ENCODE measurements at places on chromosomes 7 and 10. TPM values are rescaled to one million over a fixed set of nuclear protein-coding genes. Genes with fewer than 3 reads are reported as not detected.

ADAM8 gene
- 5.4 TPM for polyA plus RNA-seq

DNA sequence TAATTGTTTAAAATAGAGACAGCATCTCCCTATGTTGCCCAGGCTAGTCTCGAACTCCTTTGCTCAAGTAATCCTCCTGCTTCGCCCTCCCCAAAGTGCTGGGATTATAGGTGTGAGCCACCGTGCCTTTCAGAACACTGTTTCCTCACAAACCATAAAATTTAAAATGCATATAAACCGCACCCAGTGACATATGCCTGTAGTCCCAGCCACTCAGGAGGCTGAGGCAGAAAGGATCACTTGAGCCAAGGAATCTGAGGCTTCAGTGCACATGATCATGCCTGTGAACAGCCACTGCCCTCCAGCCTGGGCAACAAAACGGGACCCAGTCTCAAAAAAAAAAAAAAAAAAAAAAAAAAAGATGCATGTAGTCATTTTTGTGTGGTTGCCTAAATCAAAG lies 36.8 kb downstream of the ACBD5 start:
- DNase-seq = no peak

ZDHHC4 gene
- polyA plus RNA-seq = 109 TPM

DNA sequence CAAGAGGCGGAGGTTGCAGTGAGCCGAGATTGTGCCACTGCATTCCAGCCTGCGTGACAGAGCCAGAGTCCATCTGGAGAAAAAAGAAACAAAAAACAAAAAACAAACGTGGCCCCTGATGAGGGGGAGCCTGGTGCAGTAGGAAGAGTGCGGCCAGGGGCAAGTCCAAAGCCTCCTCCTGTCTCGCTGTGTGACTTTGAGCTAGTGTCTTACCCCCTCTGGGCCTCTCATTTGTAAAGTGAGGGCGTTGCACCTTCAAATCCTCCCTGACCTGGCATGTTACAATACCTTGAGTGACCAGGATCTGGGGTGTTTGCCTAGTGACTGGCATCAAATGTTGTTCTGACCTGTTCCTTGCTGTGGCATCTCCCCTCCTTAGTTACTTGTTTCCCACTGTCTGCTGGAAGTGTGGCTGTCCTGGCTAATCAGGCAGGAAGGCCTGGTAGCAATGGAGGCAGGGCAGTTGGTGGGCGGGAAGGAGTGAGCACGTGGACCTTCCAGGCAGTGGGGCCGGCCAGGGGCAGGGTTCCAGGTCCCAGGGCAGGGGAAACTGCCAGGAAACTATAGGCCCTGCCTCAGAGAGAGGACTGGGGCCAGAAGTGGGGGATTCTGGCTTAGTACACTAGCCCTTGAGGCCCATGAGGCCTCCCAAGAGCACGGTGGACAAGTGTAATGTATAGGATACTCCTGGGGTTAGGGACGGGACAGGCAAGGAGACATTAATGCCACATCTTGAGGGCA lies 24.5 kb upstream of the GOLGA7B start:
- no peak for DNase-seq

DNA sequence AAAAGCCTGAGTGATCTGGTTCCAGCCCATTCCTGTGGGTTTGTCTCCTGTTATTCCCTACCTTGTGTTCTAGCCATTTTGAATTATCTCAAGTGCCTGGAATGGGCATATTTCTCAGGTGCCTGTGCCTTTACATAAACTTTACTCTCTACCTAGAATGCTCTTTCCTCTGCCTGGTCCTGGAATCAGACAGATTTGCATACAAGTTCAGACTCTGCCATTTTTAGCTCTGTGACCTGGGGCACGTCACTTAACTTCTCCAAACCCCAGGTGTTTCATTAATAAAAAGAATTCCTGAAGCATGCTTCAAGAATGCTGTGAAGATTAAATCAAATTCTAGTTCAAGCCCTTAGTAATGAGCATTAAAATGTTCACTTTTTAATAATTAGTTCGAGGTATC lies 7.8 kb downstream of the DCLRE1A start:
- DNase-seq = no peak

- DNase-seq = no peak
These were observed 18.2 kb downstream of the GPR146 start for GRCh38 chr7:1062296-1063294.

DNA sequence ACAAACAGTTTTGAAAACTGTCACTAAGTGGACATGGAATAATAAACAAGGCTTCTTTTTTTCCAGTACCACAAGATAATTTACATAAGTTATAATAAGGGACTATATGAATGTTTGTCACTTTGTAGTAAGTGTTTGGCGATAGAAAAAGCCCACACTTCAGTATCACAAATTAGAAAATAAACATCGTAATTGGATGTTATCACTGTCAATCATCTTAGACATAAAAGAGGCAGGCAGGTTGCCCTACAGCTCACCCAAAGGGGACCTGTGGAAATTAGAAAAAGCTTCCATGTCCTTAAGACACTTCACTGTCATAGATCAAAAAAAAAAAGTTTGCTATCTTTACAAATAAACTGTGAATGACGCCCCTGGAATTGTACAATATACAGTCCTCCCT lies 3.6 kb upstream of the NOC3L start:
- no peak for DNase-seq

- DNase-seq = no peak
These were observed 89.4 kb downstream of the C10orf90 start for GRCh38 chr10:126580873-126581647.

FRMPD2 gene
- polyA plus RNA-seq = 0.30 TPM

DNA sequence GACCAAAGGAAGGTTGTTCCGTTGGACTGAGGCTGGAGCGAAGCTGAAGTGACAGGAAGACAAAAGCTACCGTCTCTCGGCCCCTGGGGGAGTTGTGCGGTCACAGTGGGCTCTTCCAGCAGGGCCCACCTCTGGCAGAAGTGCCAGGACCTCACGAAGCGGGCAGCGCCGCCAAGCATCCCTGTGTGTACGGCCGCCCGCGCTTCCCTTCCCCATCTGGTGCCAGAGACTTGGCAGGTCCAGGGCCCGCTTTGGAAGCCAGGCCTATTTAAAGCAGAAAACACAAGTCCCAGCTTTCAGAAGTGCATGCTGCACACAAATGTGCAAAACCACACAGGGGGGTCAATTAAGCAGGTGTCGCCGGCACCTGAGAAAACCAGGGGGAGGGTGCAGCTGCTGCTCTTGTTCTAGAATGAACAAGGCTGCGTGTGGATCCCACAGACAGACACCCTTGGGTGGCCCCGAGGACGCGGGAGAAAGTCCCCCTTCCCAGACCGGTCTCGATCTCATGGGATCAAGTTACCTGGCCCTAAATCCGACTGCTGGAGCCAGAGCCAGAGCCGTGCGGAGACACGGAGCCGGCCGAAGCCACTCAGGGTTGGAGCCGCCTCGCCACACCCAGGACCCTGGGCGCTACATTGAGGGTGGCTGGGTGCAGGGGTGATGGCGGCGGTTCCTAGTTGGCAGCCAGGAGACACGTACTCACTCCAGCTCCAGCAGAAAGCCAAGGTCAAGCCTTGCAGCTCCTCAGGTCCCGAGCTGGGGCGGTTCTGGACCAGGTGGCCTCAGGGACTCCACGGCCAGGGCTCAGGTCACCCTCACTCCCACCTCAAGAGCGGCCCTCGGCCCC lies 51.8 kb upstream of the PPP2R2D start:
- no peak for DNase-seq

- DNase-seq = no peak
These were observed 20.7 kb downstream of the VSTM4 start for GRCh38 chr10:49094646-49095045.

GRCh38 chr10:125001313-125002046 lies 59.6 kb downstream of the ZRANB1 start:
- no peak for DNase-seq
